A673 (cell line): ENCODE measurements at places on chromosomes 6 and 20.
A peak's percentile ranks its signal among the peaks of the same experiment; 100 is the strongest.

DNA sequence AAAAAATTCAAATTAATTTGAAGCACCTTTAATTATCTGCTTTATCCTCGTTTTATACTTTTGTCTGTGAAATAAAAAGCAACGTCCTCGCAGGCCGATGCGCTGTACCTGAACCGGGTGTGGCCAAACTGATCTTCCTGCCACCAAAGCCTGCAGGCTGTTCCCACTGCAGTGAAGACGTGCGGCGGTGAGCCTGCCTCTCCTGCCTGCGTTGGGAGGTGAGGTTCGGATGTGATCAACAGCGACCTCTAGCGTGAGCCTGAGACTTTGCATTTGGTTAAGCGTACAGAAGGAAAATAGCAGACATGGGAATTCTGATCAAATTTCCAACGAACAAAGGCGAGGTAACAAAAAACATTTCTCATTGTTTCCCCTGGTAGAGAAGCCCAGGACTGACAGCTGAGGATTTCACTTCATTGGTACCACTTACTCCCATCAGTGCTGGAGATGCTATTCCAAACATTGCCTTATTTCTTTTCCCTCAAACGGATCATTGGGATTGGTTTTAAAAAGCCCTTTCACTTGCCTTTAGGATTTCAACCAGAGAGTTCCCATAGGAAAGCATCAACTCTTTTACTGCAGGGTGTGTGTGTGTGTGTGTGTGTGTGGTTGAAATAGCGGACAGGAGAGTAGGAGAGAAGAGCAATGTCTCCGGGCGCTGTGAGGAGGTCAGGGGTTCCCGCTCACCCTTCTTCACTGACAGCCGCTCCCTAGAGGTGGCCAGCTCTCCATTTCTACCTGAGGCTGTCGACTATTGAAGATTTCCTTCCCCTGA lies 56.6 kb upstream of the CCN6 start:
- peak; percentile 83 for DNase-seq

GRCh38 chr6:145142958-145143357 lies 592.4 kb downstream of the EPM2A start:
- no peak for DNase-seq

- no peak for DNase-seq
Observed at GRCh38 chr6:75446241-75446880, 47.2 kb downstream of the FILIP1 start.

DNA sequence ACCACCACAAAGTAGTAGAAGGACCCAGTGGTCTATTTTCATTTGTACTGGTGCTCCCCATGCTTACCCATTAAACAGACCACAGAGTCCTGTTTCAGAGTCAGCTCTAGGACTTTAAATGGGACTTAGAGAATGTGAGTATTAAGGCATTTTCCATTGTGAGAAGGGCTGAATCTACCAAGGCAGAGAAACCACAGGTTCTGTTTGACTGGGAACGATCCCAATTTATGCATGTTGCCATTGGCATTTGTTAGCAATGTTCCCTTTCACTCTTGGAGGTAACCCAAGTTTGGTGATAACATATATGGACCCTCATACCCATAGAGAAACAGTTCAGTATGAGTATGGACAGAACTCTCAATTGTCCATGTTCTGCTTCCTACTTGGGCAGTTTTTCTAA lies 672.8 kb downstream of the KIF16B start:
- no peak for DNase-seq

DNA sequence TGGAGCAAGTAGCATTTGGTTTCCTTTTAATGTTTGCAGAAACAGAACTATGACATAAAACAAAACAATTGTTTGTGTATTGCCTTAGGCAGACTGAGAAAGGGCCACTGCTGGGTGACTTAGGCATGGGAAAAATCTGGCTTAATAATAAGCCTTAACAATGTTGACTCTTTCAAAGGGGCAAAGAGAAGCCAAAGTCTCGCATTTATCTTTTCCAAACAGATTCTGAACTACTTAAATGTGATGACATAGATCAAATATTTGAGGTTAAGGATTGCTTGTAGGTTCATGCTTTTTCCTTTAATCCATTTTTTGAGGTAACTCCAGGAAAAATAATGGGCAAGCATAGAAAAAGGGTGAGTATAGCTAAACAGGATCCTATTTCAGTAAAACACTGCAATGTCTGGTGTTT lies 39.6 kb downstream of the ADAT2 start:
- DNase-seq: no peak

- DNase-seq: no peak
Observed at GRCh38 chr6:55901765-55902270, 26.4 kb upstream of the BMP5 start.

- peak; percentile 70 for DNase-seq
Observed at GRCh38 chr6:138654715-138655634, 118.6 kb upstream of the CCDC28A start.

DNA sequence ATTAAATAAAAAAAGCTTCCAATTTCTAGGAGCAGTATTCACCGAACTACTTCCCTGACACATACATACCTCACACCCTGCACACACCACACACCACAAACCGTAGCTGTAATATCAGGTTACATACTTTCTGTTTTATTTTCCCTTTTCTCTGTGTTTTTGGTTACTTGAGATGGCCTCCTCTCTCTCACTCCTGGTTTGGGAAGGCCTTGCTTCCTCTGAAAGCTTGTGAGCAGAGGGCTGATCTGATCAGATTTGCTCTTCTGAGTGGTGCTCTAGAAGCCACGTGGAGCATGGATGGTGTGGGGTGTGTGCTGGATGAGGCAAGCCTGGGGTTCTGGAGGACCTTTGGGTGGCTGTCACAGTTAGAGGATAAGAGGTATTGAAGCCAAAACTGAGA lies 20.9 kb downstream of the UTRN start:
- no peak for DNase-seq

GRCh38 chr6:43269273-43270007 lies 26.2 kb downstream of the TTBK1 start:
- peak; percentile 47 for DNase-seq

DNA sequence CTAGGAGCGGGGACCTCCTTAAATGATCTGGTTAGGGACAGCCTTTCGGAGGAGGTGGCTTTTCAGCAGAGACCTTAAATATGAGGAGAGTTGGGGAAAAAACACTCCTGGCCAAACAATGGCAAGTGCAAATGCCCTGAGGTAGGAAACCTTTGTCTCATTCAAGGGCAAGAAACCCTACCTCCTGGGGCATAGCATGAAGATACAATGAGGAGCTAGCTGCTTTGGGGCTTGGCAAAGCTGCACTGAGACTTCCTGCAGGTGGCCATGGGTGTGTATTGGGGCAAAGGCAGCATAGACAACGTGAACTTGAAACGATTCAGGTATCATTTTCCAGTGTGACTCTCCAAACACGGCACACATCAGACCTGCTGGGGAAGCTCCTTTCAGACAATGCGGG lies 30.7 kb downstream of the PMEPA1 start:
- DNase-seq: no peak

GRCh38 chr20:12827816-12828385 lies 180.9 kb upstream of the SPTLC3 start:
- DNase-seq: no peak

- no peak for DNase-seq
Observed at GRCh38 chr6:109922851-109923250, 55.3 kb upstream of the GPR6 start.

DNA sequence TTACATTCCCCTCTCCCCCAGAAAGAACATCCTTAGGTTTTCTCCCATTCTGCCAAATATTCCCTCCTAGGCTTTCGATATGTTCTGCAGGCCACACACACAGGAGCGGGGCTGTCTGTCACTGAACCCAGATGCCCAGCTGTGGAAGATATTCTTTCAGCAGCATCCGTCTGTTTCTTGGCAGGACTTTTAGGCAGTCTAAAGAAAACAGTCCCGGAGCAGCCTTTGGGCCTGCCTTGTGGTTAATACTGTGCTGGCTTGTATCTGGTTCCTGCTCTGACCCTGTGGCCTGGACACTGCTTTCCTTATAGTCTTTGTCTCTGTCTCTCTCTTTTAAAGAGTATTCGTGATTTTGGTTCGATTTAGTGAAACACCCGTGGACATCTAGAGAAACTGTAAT lies 94.6 kb upstream of the SUPT3H start:
- no peak for DNase-seq

GRCh38 chr20:3763671-3764601 lies 3.6 kb downstream of the ADISSP start:
- DNase-seq: no peak

DNA sequence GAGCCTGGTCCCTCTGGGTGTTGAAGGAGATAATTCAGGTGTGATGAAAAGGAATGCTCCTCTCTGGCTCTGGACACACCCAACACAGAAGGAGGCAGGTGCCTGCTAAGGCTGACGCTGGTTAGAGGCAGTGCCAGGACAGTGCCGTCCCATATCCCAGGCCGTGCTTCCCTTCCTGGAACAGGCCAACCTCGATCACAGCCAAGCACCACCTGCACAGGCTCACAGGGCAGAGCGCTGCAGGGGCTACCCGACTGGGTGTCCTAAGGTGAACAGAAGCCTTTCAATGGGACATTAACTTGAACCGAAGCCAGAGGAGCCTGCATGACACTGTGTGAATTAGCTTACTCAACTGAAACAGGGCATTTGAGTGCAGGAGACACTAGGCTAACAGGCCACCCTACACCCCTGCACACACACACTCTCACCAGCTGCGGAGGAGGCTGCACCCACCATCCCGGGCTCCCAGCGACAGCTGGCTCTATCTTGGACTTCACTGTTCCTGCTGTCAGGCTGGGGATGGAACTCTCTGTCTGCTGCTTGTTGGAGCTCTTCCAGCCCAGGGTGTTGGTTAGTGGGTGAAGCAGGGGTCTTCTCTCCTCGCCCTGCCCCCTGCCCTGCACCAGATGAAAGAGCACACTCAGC lies 347.2 kb downstream of the TAF4 start:
- DNase-seq: no peak

GRCh38 chr6:45474376-45474775 lies 96.6 kb upstream of the SUPT3H start:
- no peak for DNase-seq

- no peak for DNase-seq
Observed at GRCh38 chr20:51159303-51159702, 136.4 kb upstream of the KCNG1 start.

DNA sequence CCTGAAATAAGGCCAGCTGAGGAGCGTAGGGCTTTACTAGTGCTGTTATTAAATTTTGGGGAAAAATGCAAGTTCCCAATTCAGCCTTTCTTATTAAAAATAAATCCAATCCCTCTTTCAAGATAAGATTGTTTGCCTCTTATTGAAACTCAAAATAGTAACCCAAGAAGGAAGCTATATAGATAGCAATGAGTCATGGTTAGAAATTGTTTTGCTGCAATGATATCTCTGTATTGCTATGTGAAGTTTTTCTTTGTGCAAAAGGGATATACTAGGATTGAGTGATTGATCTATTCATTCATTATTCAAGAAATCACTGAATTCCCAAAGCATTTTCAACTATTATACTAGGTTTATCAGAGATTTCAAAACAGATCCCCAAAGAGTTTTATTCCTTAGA lies 93.0 kb upstream of the HDAC2 start:
- DNase-seq: no peak

GRCh38 chr20:34774449-34774848 lies 51.0 kb downstream of the NCOA6 start:
- DNase-seq: no peak

DNA sequence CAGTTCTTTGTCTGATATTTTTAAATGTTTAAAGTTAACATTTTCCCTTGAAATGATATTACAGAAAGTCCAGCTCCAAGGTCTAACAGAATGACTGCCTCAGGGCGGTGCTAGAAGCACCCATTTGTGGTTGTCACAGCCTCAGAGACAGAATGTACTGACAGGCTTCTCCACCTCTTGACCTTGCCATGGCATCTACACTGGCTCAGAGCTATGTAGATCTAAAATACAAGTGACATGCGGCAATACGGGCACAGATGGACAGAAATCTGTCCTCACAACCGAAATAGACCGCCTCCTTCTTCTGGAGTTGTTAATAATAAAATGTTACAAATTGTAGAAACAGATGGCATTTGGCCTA lies 167.2 kb upstream of the THEMIS start:
- DNase-seq: no peak

GRCh38 chr6:34671801-34672656 lies 24.5 kb downstream of the ILRUN start:
- DNase-seq: peak; percentile 54

- peak; percentile 52 for DNase-seq
Observed at GRCh38 chr6:32369660-32370059, 2.0 kb downstream of the TSBP1 start.

DNA sequence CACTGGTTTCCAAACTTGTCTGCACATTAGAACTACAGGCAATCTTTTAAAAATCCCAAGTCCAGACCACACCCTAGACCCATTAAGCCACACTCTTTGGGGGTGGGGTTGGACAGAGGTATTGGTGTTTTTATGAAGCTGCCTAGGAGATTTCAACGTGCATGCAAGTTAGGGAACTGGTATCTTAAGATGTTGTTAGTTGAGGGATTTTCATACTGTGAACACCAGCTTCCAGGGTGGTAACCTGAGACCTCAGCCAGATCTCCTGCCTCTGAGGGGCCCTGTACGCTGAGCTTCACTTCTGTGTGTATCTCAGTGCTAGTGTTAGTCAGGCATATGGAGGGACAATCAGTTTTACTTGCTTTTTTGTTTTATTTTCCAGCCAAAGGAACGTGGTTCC lies 138.0 kb downstream of the UTRN start:
- no peak for DNase-seq

GRCh38 chr20:62506087-62506486 lies 30.3 kb upstream of the GATA5 start:
- DNase-seq: no peak

GRCh38 chr6:159434410-159434809 lies 258.6 kb downstream of the SOD2 start:
- no peak for DNase-seq

- DNase-seq: peak; percentile 49
Observed at GRCh38 chr6:138226700-138227315, 8.5 kb upstream of the PBOV1 start.

DNA sequence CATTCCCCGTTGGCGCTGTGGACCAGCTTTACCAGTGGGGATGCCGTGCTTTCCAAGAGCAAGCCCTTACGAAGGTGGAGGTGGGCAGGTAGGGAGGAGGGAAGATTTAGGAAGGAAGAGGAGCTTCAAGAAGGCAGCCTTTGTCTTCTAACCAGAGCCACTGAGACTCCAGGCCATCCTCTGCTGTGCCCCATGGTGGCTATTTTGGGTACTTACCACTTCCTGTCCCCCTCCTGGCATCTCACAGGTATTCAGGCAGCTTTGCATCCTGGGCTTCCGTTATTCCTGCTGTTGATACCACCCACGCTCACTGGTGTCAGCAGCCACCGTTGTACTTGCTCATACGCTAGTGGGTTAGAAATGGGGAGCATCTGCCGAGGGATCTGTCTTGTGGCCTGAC lies 22.9 kb downstream of the ERMARD start:
- DNase-seq: no peak

DNA sequence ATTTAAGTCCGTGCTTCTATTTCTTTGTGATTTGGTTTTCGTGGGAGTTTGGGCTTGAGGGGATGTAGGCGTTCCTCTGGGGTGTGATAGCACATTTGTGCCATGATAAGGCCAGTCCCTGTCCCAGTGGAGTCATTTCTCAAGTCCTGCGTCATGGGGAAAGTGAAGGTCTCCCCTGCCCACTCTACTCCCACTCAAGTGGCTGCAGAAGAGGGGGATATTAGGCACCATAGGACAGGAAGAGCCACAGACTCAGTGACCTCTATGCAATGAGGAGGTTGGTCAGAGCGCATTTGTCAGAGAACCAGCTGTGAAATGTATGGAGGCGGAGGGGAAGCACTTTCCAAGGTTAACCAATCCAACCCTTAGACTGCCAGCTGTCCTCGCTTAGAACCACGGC lies 51.9 kb upstream of the EDN1 start:
- no peak for DNase-seq

- no peak for DNase-seq
Observed at GRCh38 chr6:46927066-46927465, 5.3 kb upstream of the ADGRF5 start.
